ENCODE measurements at places on chromosomes 16 and 17.

- DNase-seq, result peak; percentile 20
Observed at GRCh38 chr16:89863741-89864526, 9.5 kb upstream of the TCF25 start.

GRCh38 chr17:17726458-17727060, 45.3 kb downstream of the RAI1 start:
- no peak for DNase-seq

DNA sequence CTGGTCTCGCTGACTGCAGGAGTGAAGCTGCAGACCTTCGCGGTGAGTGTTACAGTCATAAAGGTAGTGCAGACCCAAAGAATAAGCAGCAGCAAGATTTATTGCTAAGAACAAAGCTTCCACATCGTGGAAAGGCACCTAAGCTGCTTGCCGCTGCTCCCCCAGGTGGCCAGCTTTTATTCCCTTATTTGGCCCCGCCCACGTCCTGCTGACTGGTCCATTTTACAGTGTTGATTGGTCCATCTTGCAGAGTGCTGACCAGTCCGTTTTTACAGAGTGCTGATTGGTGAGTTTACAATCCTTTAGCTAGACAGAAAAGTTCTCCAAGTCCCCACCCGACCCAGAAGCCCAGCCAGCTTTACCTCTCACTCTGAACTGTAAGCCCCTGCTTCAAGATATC, 227.8 kb downstream of the ABCC12 start:
- no peak for DNase-seq

GRCh38 chr17:50149417-50150353, 792 bp downstream of the PPP1R9B start:
- peak; percentile 43 for DNase-seq

GRCh38 chr17:49452201-49452600, 37.5 kb upstream of the PHB1 start:
- DNase-seq, result no peak

DNA sequence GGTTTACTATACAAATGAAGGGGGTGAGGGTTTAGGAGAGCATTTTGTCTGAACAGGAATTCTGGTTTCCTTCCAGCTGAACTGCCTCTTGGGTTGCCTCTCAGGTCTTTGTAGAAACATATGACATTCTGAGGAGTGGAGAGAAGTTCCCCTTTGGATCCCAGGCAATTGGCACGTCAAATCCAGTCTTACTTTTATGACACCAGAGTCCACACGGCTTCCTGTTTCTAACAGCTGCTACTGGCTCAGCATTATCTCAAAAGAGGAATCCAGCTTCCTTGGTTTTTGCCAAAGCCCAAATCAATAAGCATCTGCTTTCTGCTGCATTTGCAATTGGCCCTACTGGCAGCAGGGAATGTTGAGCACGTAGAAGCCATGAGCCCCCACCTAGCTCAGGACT, 97.6 kb upstream of the FAM20A start:
- DNase-seq, result no peak

GRCh38 chr16:70468776-70469525, 14.6 kb downstream of the FCSK start:
- DNase-seq, result no peak

DNA sequence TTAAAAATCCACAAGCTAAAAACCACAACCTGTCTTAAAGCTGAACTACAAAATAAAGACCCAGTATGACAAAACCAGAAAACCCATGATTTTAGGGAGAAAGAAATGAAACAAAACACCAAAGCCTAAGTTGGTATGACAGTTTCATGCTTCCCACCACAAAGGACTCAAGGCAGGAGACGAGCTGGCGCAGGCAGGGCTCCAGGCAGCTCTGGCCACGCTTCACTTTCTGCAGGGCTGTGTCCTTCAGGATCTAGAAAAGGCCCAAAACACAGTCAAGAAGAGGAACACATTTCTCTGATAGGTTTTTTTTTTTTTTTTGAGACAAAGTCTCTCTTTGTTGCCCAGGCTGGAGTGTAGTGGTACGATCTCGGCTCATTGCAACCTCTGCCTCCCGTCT, 75.3 kb downstream of the WDR59 start:
- no peak for DNase-seq

- no peak for DNase-seq
Observed at GRCh38 chr16:58506241-58507194, 6.6 kb downstream of the NDRG4 start.

DNA sequence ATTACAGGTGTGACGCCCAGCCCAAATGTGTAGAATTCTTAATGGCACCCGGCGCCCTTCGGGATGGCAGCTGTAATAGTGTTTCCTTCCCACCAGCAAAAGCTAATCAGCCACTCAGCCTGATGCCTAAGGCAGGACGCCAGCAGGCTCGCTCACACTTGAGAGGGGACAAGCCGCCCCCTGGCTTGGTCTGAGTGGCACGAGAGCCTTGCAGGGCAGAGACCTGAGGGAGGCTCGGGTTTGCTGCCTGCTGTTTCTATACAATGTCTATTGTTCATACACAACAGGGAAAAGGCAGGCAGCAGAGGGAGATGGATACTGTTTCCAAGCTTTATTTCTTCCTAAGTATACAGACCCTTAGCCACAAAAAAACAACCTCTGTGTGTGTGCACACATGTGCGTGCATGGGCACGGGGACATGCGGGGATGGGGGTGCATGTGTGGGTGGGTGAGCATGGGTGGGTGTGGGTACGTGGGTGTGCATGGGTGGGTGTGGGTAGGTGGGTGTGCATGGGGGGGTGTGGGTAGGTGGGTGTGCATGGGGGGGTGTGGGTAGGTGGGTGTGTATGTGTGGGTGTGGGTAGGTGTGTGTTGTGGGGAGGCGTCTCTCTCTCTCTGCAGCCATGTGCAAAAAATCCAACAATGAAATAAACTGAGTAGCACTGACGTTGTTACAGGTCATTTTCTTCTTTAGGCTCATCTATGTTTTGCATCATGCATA, 10.0 kb downstream of the SLC38A8 start:
- DNase-seq, result no peak

- DNase-seq, result no peak
Observed at GRCh38 chr16:74500907-74501306, 79.6 kb upstream of the CLEC18B start.

GRCh38 chr17:28545787-28546415, 6.5 kb downstream of the UNC119 start:
- DNase-seq, result peak; percentile 22

DNA sequence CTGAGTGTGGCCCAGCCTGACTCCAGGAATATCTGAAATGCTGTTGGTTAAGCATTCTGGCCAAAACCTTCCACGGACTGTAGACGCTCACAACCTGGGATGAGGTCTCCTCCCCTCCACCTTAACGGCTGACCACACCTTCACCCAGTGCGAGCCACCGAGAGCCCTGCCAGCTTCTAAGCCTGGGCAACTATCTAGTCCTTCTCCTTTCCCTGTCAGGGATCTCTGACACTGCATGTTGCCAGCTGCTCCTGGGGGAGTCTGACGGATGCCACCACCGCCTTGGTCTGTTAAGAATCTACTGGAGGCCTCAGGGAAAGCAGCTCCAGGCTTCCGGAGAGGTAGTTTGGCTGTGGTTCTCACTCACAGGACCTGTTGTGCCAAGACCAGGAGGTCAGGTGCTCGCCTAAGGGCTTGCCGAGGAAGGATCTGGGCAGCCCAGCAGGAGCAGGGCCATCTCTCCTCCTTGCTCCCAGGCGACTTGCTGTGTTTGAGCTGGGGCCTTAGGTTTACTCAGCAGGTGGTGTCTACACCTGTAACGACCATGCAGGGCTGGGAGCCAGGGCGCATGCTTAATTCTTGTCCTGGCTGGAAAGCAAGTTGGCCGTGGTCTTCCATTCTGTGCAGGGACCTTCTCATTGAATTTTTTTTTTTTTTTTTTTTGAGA, 111.8 kb downstream of the NTN1 start:
- no peak for DNase-seq

DNA sequence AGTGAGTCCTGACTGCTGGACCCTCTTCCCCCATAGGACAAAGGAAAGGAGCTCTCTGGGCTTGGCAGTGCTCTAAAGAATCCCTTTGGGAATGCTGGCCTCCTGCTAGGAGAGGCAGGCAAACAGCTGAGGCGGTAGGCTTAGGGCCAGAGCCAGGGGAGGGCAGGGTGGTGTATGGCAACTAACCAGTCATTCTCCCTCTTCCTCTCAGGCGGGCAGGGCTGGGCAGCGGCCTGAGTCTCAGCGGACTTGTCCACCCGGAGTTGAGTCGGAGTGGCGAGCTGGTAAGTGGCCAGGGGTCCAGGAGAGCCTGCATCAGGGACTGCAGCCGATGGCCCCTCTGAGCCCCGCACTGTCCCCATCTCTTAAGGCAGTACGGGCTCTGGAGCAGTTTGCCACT, 4.4 kb downstream of the ACADVL start:
- no peak for DNase-seq

GRCh38 chr16:54140057-54140787, 146.4 kb downstream of the IRX3 start:
- DNase-seq, result no peak

DNA sequence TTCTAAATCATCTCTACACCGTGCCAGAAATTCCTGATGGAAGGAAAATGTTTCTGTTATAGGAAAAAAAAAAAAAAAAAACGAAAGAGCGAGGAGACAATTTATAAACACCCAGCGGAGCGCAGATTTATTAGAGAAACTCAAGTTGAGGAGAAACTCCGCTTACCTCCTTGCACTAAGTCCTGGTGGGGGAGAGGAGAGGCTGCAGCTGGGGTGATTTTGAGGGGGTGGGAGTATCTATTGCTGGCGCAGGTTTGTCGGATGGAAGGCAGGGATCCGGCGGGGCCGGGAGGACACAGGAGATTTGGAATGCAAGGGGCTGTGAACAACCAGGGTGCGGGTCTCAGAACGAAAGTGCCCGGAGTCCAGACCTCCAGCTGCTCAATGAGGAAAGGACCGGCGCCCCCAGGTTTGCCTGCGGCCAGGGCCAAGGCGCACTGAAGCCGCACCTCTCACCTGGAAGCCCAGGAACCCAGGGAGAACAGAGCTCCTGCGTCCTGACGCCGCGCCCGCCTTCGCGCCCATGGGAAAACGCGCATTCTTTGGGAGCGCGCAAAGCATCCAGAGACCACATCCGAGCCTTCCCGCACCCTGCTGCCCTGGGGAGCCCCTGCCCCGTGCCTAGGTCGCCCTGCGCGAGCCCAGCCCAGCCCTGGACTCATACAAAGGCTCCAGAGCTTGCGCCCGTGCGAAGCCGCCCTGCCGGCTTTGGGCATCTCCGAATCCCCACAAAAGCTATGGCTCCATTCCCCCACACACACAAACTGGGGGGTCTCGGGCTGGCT, 2.6 kb upstream of the HOXB8 start:
- DNase-seq, result no peak

DNA sequence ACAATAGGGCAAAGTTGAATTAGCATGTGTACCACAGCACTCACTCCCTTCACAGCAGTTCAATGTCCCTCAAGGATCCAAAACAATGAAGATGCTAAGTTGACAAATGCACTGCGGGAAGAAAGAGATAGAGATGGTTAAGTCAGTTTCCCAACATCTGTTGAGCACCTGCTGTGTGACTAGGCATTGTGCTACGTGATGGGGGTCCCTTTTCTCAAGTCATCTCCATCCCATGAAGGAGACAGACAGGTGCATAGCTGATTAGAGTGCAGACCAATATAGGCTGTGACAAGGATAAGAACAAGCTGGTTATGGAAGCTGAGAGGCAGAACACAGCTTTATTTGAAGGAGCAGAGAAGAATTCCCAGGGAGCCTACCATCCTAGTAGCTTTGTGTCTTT, 114.2 kb downstream of the HAPSTR1 start:
- no peak for DNase-seq

DNA sequence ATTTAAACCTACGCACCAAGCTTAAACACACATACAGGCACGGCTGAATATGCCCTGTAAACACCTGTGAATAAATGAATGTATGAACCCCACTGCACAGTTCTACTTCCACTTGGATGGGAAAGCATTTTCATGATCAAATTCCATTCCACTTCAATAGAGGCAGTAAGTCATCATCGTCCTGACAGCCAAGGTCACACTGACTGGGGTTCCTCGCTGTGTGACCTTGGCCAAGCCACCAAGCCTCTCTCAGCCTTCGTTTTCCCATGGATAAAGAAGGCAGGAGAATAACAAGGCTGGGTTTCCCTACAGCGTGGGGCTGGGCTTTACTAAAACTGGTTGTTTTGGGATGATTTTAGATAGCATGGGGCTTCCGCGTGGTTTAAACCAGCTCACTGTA, 82.8 kb downstream of the TBC1D16 start:
- DNase-seq, result no peak

GRCh38 chr17:59790910-59791309, 83.5 kb downstream of the VMP1 start:
- no peak for DNase-seq

- no peak for DNase-seq
Observed at GRCh38 chr17:80346498-80347275, 68.3 kb upstream of the ENDOV start.

DNA sequence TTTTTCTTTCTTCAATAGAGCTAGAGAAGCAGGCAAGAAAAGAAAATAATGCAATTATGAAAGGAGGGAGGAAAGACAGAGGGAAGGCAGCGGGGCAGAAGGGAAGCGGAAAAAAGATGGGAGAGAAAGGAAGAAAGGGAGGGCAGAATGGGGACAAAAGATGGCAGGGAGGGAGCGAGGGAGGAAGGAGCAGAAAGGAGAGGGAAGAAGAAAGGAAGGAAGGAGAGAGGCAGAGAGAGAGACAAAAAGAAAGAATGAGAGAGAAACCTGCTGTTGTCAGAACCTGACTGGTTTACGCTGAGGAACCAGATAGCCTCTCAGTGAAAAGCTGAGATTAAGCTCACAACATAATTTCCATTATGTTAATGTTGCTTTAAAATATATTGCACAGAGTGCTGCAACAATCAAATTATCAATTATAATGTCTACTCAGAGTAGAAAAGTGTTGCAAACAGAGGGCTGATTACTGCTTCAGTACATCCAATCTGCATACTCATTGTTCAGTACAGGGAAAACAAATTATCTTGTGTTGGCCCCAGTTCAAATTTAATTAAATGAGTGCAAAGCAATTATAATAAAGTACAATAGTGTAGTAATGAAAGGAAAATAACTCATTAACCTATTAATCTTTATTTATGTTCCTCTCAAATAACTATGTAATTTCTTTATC, 32.0 kb upstream of the TOX3 start:
- no peak for DNase-seq

GRCh38 chr16:48526058-48526957, 83.7 kb downstream of the N4BP1 start:
- no peak for DNase-seq

- DNase-seq, result no peak
Observed at GRCh38 chr16:27646806-27647205, 96.9 kb downstream of the KATNIP start.

DNA sequence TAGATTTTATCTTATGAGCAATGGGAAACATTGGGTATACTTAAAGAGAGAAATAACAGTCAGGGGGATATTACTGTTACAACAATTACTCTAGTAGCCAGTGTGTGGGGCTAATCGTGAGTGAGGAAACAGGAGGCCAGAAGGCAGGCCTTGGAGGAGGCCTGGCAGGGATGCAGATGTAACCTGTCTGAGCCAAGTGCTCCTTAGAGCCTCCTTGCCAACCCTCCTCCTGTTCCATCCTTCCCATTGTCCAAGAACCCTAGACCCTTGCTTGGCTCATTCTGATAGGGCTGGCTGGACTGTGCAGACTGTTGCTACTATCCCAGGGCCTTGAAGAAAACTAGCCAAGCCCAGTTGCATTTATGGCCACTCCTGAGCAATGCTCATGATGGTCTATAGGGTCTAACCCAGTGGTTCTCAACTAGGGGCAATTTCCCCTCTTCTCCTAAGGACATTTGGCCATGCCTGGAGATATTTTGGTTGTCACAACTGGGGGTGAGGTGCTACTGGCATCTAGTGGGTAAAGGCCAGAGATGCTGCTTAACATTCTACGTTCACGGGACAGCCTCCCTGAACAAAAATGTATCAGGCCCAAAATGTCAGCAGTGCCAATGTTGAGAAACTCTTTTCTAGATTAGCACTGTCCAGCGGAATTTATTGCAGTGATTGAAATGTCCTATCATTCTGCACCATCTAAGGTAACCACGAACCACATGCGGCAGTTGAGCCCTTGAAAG, 24.4 kb upstream of the WSCD1 start:
- DNase-seq, result no peak
